HuH-7.5 (cell line): ENCODE measurements at places on chromosomes 2 and 18.

- DNase-seq = no peak
These were observed 682.0 kb upstream of the RAB6C start for GRCh38 chr2:129297430-129297829.

DNA sequence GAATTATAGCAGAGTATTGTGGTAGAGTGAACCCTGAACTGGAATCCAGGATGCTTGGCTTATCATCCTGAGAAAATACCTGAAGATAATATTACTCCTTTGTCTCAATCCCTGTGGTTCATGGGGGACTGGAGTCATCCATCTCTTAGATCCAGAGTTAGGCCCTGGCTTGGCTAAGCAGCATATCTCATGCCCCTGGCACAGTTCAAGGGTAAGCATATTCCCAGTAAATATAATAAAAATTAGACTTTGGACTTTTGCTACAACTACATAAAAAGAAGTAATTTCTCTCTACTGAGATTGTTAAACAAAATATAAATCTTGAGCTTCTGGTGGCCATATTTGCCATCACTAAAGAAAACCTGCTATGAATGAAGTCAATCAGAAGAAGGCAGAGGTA, 47.7 kb upstream of the STK39 start:
- DNase-seq = no peak

- DNase-seq = no peak
These were observed 201.3 kb upstream of the GALNT5 start for GRCh38 chr2:157056200-157056676.

DNA sequence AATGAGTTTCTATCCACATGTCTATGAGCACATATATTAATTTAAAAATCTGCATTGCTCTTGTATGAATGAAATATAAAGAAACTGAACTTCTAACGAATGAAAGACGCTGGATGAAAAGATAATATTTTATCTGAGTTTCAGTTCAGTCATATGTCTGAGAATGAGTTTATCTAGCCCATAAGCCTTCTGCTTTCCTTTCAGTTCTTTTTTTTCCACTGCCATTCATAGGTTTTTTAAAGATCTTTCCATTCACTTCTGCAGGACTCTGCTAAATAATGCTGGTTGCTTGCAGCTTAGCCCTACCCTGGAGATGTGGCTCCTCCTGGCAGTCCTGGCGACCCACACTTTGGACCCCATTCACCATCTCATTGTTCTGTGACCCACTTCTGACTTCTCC, 109.0 kb downstream of the BCL2 start:
- no peak for DNase-seq
